ENCODE measurements at places on chromosomes 3 and 15.

DNA sequence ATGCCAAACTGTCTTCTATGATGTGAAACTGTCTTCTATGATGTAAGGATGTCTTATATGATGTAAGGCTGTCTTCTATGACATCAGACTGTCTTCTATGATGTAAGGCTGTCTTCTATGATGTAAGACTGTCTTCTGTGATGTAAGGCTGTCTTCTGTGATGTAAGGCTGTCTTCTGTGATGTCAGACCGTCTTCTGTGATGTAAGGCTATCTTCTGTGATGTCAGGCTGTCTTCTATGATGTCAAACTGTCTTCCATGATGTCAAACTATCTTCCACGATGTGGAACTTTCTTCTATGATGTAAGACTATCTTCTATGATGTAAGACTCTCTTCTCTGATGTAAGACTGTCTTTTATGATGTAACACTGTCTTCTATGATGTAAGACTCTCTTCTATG, 27.9 kb downstream of the MGLL start:
- DNase-seq, result no peak

DNA sequence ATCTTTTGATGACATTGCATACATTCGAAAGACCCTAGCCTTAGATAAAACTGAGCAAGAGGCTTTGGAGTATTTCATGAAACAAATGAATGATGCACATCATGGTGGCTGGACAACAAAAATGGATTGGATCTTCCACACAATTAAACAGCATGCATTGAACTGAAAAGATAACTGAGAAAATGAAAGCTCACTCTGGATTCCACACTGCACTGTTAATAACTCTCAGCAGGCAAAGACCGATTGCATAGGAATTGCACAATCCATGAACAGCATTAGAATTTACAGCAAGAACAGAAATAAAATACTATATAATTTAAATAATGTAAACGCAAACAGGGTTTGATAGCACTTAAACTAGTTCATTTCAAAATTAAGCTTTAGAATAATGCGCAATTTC, 16.7 kb downstream of the KCNMB3 start:
- no peak for DNase-seq

- no peak for DNase-seq
Observed at GRCh38 chr3:135513106-135514059, 452.1 kb upstream of the PPP2R3A start.

GRCh38 chr15:100806157-100806556, 73.5 kb upstream of the ALDH1A3 start:
- no peak for DNase-seq

DNA sequence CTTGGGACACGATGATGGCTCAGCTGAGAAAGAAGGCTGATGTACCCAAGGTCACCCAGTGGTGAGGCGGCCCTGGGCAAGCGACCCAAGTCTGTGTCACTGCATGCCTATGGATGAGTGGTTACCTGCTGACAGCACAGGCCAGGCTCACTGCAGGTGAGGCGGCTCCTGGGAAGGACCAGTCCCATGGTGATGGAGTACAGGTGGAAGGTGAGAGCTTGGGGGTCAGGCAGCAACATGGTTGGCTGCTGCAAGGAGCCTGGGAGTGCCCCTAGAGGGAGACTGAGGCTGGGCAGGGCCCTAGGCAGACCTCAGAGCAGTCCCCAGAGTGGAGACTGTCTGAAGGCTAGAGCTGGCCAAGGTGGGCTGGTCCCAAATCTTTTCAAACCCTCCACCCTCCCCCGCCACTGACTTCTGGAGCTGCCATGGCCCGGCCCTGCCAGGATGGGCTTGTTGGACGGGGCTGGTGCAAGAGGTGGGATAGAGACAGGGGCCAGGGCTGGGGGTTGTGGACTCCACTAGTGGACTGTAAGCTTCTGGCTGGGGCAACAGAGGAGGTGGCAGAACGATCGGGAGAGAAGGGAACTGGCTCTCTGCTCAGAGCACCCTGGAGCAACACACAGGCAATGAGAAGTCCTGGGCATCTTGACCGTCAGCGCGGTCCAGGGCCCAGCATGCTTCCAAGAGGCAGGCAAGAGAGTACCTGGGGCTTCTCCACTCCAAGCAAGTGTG, 72.5 kb upstream of the SLC6A11 start:
- DNase-seq, result no peak

GRCh38 chr3:29590461-29590860, 309.6 kb downstream of the RBMS3 start:
- no peak for DNase-seq

DNA sequence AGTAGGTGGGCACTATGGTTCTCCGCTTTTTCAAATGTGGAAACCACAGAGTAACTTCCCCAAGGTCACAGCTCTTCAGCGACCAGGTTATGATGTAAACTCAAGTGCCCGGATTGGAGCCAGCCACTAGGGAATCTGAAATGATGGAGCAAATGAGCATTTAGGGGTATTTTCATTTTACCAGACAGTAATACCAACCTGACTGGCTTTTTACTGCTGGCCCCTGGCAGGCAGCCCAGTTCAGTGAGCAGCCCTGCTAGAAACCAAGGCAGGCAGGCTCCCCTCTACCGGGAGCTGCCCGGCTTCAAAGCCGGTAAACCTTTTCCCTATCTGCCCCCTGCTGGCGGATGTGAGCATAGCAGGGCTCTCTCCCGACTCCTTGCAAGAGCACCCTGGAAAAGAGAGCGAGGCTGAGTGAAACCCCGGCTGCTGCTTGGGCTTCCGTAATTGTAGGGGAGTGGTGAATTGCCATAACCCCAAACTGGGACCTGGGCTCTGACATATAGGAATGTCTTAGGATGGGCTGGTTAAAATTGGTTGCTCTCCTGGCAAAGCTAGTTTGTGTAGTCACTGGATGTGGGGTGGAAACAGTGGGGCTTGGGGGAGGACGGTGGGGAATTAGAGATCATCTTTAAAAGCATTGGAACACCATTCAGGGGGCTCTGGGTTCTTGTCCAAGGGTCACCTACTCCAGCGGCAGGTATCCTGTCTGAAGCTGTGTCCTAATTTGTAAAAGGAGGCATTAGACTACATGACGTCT, 98.0 kb upstream of the TNFAIP8L3 start:
- peak; percentile 81 for DNase-seq

GRCh38 chr3:31758322-31758965, 222.6 kb downstream of the OSBPL10 start:
- DNase-seq, result no peak

DNA sequence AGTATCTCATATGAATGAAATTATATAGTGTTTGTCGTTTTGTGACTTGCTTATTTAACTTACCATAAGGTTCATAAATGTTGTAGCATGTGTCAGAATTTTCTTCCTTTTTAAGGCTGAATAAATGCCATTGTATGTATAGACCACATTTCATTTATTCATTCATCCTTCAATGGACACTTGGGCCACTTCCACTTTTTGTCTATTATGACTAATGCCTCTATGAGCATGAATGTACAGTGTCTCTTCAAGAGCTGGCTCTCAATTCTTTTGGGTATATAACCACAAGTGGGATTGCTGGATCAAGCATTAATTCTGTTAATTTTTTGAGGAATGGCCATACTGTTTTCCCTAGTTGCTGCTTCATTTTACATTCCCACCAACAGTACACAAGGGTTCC, 156.1 kb downstream of the VPS8 start:
- no peak for DNase-seq

GRCh38 chr3:87002346-87002745, 11.4 kb upstream of the VGLL3 start:
- no peak for DNase-seq

- DNase-seq, result no peak
Observed at GRCh38 chr3:61573441-61573840, 12.1 kb downstream of the PTPRG start.

DNA sequence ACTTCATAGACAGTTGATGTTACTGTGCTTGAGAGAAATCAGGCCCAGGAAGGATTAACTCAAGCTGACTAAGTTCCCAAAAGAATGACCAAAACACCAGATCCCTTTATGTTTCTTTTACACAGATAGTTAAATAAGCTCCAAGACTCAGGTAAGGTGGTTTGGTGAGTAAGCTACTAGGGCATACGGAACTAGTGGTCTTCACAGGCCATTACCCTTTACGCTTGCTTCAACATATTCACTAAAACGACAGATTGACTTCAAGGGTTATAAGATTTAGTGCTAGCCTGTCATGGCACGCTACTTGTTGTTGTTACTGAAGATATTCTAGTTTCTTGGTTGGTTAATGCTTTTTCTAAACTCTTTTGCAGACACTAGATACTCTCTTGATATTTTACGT, 369.3 kb downstream of the LPP start:
- DNase-seq, result no peak

DNA sequence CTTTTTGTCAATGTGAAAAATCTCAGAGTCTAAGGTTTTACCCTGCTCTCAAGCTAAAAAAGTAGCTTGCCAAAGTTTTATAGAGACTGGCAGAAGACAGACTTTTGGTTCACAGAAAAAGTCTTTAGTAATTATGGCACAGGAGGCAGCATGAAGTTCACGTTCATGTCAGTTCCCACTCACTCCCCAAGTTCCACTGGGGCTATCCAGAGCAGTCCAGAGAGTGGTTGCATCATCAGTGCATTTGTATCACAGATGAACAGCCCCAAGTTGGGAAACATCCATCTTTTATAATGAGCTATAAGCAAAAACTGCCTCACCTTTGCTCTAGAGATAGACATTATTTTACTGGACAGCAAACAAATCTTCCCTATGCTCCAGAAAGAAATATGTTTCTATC, 454.1 kb upstream of the AGTR1 start:
- DNase-seq, result no peak

DNA sequence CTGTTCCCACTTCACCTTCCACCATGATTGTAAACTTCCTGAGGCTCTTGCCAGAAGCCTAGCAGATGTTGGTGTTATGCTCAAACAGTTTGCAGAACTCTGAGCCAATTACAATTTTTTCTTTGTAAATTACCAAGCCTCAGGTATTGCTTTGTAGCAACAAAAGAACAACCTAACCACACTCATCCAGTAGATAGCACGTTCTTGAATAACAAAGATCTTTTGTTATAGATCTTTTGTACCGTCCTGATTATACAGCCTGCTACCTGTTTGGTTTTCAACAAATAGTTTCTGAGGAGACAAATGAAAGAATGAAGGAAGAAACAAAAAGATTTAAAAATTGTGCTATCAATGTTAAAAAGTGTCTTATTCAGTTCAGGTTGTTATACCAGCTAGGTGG, 474.7 kb upstream of the ALCAM start:
- no peak for DNase-seq

DNA sequence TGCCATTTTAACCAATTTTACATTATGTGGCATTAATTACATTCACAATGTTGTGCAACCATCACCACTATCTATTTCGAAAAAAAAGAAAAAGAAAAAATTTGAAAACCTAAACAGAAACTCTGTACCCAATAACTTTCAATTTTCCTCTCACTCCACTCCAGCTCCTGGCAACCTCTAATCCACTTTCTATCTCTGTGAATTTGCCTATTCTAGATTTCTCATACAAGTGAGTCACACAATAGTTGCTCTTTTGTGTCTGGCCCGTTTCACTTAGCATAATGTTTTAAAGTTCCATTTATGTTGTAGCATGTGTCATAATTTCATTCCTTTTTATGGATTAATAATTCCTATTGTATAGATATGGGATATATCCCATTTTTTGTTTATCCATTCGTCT, 53.3 kb upstream of the TBC1D5 start:
- no peak for DNase-seq

GRCh38 chr3:35635407-35635806, 3.9 kb upstream of the ARPP21 start:
- no peak for DNase-seq

Data from left lobe of liver (tissue), 2 donors.